Natural killer cell (primary cell): ENCODE measurements at places on chromosomes 7 and 10. TPM values are rescaled to one million over a fixed set of nuclear protein-coding genes. Genes with fewer than 3 reads are reported as not detected.

The HOXA11 gene
- total RNA-seq, result not detected

The TMEM176A gene
- total RNA-seq, result not detected

The NEURL1 gene
- total RNA-seq, result 8.5 TPM

The CDK14 gene
- total RNA-seq, result 1.9 TPM

GRCh38 chr10:6136215-6137201 is 47.7 kb downstream of the RBM17 start:
- H3K27me3 ChIP-seq, result no peaks in the 10 kb centered on the region
- H3K27ac ChIP-seq, result no peak overlapping the region
- no peak overlapping the region for H3K4me3 ChIP-seq
